ENCODE measurements at places on chromosomes 12 and 14.

- no peak for DNase-seq
Observed at GRCh38 chr12:29278673-29279420, 102.1 kb downstream of the ERGIC2 start.

DNA sequence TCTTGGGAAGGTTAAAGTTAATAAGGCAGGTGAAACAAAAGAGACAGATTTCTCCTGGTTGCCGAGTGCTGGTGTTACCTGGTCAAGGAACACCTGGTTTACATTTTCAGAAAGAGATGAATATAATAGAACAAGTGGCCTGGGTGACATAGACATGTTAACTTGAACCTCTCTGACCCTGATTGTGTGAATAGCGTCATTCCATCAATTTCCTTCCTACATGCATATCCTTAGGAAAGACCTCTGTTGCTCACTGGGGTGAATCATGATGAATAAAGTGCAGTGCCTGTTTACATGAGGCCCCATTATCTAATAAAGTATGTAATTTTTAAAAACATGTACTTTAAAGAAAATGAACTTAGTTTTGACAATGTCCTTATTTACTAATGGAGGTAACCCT is 1822.9 kb upstream of the FLRT2 start:
- DNase-seq, result peak; percentile 75

- peak; percentile 30 for DNase-seq
Observed at GRCh38 chr14:90355540-90356518, 24.1 kb upstream of the NRDE2 start.

- peak; percentile 26 for DNase-seq
Observed at GRCh38 chr12:32270818-32271710, 128.3 kb upstream of the FGD4 start.

DNA sequence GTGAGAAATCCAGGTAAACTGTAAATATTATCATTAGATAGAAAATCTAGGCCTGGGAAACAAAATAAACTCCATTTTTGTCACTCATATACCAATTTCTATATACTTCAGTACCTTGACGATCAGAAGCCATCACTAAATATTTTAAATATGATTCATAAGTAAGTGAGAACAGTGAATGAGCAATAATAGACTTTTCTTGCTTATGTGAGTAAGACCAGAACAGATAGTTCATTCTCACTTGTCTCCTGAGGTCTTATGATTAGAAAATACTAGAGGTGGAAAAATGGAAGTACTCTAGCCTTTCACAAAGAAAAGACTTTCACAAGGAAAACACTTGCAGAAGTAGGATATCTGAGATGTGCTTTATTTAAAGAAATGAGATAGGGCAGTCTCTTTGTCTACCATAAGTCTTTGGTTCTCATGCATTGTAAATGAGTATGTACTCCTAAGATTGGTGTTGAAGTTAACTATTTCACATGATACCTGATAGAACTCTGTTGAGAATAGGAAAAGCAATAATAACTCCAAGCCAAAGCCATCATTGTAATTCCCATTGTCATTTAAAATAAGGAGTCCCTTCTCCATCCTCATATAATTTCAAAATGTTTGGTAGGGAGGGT is 10.1 kb upstream of the SMCO3 start:
- no peak for DNase-seq

GRCh38 chr12:98146043-98146442 is 369.3 kb upstream of the TMPO start:
- DNase-seq, result no peak

DNA sequence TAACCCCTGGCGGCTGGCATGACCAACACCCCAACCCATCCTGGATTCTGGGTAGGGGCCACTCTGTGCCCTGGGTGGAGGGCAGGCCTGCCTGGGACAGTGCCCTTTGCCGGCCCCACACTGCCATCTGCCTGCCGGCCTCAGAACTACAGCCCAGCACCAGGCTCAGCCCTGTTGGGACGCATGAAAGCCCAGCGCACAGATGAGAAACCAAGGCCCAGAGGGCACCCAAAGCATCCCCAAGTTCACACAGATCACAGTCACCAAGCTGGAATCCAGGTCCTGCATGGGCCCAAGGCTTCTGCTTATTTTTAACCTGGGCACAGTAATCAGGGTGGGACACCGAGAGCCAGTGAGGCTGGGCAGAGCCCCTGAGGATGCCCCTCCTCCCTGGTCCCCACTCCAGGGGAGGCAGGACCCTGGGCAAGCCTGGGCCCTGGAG is 26.2 kb downstream of the RFLNA start:
- DNase-seq, result peak; percentile 65
